ENCODE measurements at places on chromosomes 3 and 15.

- DNase-seq, result no peak
Measured at GRCh38 chr3:174276826-174277225, 582.3 kb upstream of the NAALADL2 start.

- no peak for DNase-seq
Measured at GRCh38 chr3:26682406-26682805, 59.8 kb downstream of the LRRC3B start.

GRCh38 chr15:71730277-71731144 lies 79.8 kb upstream of the NR2E3 start:
- no peak for DNase-seq

DNA sequence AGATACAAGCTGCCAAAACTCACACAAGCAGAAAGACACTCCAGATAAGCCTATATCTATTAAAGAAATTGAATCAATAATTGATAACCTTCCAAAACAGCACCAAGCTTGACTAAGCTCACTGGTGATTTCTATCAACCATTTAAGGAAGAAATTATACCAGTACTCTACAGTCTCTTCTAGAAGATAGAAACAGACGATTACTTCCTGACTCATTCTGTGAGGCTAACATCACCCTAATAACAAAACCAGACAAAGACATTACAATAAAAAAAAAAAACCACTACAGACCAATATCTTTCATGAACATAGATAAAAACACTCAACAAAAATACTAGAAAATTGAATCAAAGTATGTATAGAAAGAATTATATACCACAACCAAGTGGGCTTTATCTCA lies 20.2 kb downstream of the CHDH start:
- no peak for DNase-seq

DNA sequence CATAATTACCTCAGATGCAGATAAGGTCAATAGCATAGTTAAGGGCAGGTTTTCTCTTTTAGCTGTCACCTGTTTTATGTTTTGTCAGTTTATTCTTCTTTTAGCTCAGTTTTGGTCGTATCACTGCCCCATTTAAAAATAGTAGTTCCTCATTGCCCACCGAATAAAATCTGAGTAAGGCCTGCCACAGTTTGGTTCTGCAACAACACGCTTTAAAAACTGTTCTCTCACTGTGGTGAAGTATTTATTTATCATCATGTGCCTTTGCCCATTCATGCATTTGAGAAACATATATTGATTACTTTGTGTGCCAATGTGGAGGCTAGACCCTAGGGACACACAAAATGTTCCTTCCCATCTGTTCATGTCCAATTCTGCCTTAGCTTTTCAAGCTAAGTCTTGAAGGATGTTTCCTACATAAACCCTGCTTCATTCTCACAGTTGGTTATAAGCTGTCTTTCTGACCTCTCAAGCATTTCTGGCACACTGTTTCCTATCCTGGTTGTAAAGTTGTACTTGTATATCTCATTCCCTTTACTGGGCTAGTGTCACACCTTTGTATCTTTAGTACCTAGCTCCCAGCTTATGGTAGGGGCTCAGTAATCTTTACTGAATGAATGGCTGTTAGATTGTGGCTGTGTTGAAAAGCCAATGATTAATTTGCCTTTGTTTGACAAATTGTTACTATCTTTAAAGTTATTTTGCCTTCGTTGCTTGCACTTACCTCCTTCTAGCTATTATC lies 23.9 kb downstream of the AKAP13 start:
- no peak for DNase-seq

- DNase-seq, result no peak
Measured at GRCh38 chr15:38674448-38674847, 109.8 kb upstream of the RASGRP1 start.

DNA sequence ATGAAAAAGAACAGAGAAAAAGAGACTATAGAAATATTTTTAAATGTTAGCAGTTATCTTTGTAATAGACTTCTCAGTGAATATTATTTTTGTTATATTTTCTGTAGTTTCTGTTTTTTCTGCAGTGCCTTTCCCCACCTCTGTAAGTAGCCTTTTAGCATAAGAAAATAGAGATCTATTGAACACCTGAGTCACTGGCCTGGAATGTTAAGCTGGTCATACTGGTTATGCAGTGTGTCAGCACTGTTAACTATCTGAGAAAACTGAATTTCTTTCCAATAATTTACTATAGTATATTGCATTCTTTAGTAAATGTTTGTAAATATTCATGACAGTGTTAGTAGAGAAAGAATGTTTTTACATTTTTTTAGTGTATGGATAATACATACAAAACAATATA lies 79.8 kb downstream of the NECTIN3 start:
- DNase-seq, result no peak

DNA sequence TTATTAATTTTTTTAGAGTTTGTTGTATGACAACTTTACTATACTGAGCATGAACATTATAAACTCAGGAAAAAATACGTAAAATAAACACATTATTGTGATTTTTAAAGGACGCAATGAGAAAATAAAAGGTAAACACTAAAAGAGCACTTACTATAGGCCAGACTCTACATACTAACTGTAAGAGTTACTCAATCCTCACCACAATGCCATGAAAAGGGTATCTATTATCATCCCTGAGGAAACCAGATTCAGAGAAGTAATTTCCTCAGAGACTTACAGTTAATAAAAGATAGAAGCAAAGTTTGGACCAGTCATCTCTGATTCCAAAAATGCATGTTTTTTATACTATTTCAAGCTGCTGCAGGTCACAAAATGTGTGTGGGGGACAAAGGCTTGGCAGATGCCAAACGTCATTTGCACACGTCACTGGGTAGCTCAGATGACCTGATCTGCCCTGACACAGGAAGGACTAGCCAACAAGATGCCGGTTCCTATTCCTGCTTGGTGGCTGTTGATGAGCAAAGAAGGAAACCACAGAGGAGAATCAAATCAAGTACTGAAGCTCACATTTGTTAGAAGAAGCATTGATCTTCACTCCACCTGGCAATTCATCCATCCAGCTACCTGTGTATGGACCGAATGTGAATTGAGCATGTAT lies 42.3 kb downstream of the KLHL6 start:
- DNase-seq, result peak; percentile 35

GRCh38 chr3:47339951-47340350 lies 40.9 kb upstream of the PTPN23 start:
- no peak for DNase-seq

GRCh38 chr15:75952525-75952924 lies 48.8 kb downstream of the FBXO22 start:
- DNase-seq, result no peak

- DNase-seq, result no peak
Measured at GRCh38 chr3:3578718-3579117, 220.5 kb upstream of the LRRN1 start.

- no peak for DNase-seq
Measured at GRCh38 chr3:17678116-17678741, 64.2 kb downstream of the TBC1D5 start.

DNA sequence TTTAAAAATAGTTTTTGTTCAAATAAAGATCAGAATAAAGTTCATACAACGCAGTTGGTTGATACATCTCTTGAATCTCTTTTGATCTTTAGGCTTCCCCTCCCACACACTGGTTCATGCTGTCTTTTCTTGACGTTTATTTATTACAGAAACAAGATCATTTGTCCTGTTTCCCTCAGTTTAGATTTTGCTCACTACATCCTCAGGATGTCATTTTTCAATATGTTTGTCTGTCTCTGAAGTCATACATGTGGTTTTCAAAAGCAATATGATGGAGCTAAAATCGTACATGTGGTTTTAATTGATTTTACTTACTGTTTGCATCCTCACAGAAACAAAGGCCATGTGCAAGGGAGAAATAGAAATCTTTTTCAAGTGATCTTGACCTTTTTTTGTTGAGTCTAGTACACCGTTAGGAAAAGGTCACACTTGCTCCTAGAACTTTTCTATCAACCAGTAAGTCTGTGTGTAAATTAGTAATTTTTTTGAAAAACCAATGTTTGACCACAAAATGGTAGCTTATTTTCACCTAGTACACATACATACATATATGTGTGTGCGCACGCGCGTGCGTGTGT lies 63.7 kb upstream of the SENP5 start:
- no peak for DNase-seq

- DNase-seq, result no peak
Measured at GRCh38 chr3:13563911-13564310, 15.0 kb downstream of the FBLN2 start.

- no peak for DNase-seq
Measured at GRCh38 chr3:22937536-22937935, 265.6 kb upstream of the UBE2E2 start.

DNA sequence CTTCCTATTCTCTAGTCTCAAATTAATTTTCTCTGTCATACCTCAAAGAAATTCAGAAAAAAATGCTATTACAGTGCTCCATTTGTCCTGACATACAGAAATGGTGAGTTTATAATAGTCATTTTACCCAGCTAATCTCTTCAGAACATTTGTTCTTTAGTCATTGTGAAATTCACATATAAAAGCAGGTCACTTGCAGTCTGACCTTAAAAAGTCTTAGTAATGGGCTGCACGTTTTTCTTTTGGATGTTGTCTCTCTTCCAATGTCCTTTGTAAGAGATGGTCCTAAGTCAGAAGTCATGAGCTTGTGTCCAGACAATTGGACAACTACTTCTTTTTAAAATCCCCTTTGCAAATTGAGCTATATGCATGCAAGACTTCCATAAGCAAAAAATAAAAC lies 17.0 kb upstream of the IL1RAP start:
- no peak for DNase-seq

GRCh38 chr3:100008081-100008698 lies 106.1 kb downstream of the FILIP1L start:
- DNase-seq, result no peak

- DNase-seq, result no peak
Measured at GRCh38 chr15:59237924-59238331, 31.3 kb downstream of the LDHAL6B start.

GRCh38 chr3:53216723-53217122 lies 39.1 kb downstream of the TKT start:
- DNase-seq, result no peak

DNA sequence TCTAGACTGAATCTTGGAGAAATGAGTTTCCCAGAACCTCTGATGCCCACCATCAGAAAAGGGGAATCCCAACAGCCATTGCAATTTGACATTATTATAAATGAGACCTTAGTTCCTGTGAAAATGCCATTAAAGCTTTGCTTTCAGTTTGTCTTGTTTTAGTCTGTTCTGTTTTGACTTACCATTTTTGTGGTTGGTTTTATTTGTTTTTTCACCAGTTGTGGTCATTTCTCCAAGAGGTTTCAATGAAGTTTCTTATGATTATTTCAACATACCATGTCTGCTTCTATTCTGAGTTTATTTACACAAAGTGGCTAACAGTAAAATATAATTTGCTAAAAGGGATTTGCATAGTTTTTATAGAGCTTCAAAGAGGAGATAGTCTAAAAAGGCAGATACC lies 175.0 kb upstream of the MCTP2 start:
- no peak for DNase-seq

- no peak for DNase-seq
Measured at GRCh38 chr15:35926007-35926380, 380.0 kb upstream of the DPH6 start.

DNA sequence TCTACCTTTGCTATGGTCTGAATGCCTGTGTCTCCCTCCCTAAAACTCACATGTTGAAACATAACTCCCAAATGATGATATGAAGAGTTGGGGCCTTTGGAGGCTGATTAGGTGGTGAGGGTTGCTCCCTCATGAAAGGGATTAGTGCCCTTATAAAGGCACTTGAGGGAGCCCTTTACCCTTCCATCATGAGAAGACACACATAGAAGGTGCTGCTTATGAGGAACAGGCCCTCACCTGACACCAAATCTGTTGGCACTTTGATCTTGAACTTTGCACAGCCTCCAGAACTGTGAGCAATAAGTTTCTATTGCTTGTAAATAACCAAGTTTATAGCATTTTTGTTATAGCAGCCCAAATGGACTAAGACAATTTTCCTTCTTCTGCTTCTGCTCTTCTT lies 76.2 kb upstream of the ADAMTS9 start:
- no peak for DNase-seq

DNA sequence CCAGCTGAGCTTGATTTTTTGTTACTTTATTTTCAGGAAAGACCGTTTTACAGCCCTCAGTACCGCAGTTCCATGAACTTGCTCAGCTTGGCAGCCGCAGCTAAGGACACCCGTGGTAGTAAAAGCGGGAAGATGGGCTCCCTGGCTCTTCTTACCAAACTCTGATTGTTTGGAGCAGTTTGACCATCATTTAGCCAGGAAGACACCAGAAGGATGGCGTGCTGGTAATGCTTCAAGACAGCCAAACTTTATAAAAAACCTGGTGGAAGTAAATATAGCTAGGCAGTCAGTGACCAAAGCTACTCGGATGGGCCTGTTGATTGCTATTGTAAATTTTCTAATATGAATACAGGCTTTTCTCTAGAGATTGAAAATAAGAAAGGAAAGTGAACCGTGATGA lies 28.9 kb downstream of the POLR2M start:
- no peak for DNase-seq

DNA sequence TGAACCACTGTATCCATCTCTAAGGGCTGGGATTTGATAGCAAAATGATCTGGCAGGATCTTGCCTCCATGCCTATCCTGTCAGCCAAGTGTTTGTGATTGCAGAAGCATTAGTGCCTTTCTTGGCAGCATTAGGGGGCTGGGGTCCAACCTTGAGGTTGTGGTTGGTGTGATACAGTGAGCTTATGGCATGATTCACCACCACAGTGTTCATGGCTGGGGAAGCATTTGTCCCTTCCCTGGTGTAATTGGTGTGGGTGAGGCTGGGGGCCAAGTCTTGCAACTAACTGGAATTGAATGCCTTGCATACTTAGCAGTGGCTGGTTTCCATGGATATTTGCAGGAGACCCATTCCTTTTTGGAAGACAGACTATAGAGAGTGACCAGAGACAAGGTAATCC lies 271.0 kb upstream of the TBL1XR1 start:
- DNase-seq, result no peak

DNA sequence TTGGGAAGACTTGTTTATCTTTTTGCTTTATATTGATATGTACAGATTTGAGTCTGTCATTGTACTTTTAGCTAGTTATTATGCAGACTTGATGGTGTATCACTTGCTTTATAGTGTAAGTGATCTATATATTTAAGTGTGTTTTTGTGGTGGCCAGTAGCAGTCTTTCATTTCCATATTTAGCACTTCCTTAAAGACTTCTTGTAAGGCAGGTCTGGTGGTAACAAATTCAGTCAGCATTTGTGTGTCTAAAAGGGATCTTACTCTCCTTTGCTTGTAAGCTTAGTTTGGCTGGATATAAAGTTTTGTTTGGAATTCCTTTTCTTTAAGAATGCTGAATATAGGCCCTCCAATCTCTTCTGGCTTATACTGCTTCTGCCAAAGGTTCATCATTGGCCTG lies 322.5 kb upstream of the EPHA6 start:
- no peak for DNase-seq

GRCh38 chr3:37148208-37148607 lies 26.2 kb downstream of the LRRFIP2 start:
- DNase-seq, result no peak

DNA sequence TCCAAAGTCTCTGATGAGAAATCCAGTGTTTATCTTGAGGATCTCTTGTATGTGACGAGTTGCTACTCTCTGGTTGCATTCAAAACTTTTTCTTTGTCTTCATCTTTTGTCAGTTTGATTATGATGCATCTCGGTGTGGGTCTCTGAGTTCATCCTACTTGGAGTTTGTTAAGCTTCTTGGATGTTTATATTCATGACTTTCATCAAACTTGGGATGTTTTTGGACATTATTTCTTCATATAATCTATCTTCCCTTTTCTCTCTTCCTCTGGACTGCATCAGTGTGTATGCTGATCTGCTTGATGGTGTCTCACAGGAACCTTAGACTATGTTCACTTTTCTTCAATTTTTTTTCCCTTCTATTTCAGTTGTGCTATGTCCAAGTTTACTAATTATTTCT lies 320.4 kb downstream of the TLE3 start:
- DNase-seq, result no peak
